ENCODE measurements at places on chromosomes 3 and 15. TPM values are rescaled to one million over a fixed set of nuclear protein-coding genes. Genes with fewer than 3 reads are reported as not detected.

DNA sequence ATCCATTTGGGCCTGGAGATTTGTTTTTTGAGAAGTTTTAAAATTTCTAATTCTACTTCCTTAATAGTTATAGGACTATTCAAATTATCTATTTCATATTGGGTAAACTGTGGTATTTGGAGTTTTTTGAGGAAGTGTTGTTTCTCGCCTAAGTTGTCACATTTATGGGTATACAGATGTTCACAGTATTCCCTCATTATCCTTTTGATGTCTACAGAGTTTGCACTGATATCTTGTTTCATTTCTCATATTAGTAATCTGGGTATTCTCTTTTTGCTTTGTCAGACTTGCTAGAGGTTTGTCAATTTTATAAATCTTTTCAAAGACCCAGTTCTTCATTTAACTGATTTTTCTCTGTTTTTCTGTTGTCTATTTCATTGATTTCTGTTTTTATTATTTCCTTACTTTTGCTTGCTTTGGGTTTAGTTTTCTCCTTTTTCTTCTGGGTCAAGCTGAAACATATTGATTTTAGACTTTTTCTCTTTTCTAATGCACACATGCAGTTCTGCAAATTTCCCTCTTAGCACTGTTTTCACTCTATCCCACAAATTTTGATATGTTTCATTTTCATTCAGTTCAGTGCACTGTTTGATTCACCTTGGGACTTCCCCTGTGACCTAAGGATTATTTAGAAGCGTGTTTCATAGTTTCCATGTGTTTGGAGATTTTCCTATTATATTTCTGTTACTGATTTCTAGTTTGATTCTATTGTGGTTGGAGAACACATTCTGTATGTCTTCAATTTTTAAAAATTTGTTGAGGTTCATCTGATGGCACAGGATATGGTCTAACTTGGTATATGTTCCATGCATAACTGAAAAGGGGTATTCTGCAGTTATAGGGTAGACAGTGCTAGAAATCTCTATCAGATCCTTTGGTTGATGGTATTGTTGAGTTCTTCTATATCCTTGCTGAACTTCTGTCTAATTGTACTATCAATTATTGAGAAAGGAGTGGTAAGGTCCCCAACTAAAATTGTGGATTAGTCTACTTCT is 79.6 kb downstream of the SUMF1 start:
- no peak for DNase-seq

C2CD4A gene
- 0.28 TPM for polyA plus RNA-seq

SLC51A gene
- 11.7 TPM for polyA plus RNA-seq

RPL29 gene
- 1,650 TPM for polyA plus RNA-seq

ACKR2 gene
- polyA plus RNA-seq, result 2.6 TPM

DNA sequence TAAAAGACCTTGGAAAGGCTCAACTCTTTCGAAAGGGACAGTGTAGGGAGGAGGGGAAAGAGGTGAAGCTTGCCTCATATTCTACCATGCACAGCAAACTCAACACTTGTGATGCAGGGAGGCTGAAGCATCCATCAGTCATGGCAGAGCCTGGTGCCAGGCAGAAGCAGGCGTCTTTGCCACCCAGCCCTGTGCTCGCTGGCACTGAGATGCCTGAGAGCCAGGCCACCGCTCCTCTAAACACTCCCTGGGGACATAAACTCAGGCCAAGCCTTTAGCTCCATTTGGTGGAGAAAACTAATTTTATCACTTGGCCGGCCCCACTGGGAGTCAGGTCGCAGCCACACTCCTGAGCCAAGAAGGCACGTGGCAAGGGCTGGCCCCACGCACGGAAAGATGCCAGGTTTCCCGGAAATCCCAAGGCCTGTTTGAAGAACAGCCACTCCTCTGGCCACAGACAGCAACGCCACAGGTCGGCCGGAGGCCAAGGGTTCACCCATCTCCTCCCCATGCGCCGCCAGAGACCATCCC is 30.7 kb downstream of the XXYLT1 start:
- no peak for DNase-seq

IL17RE gene
- polyA plus RNA-seq, result 12.2 TPM

DNA sequence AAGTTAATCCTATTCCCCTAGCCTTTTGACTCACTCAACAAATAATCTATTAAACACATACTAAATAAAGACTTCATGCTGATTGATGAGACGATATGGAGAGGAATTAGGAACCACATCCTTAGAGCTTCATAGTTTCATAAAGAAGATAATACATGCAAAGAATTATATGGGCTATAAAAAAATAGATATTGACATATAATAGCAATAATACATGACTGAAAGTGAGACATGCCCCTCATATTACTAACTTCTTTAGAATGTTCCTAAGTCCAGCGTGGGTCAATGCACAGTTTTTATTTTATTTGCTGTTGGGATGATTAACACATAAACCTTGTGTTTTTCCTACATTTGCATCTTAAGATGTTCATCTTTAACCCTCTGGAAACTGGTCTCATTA is 32.2 kb downstream of the SUCNR1 start:
- no peak for DNase-seq

DUT gene
- polyA plus RNA-seq, result 163 TPM

ROPN1B gene
- polyA plus RNA-seq, result 0.27 TPM

DNA sequence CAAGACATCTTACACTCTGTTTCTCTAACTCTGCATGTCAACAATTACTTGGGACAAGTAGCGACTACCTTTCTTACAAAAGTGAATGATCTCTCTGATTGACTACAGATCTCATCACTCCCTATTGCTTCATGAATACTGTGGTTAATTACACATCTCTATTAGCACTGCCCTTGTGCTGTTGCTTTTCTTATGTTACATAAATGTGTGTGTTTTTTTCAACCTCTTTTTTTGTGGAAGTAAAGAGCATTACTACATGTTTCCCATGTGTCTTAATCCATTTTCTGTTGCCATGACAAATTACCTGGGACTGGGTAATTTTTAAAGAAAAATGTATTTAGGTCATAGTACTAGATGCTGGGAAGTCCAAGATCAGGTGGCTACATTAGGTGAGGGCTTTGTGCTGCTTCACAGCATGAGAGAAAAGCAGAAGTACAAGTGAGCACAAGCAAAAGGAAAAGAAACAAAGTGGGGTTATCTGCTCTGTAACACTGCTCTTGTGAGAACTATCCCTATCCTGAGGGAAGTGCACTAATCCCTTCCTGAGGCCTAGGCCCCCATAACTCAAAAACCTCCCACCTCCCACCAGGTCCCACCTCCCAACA is 298.2 kb upstream of the SATB1 start:
- no peak for DNase-seq

DNA sequence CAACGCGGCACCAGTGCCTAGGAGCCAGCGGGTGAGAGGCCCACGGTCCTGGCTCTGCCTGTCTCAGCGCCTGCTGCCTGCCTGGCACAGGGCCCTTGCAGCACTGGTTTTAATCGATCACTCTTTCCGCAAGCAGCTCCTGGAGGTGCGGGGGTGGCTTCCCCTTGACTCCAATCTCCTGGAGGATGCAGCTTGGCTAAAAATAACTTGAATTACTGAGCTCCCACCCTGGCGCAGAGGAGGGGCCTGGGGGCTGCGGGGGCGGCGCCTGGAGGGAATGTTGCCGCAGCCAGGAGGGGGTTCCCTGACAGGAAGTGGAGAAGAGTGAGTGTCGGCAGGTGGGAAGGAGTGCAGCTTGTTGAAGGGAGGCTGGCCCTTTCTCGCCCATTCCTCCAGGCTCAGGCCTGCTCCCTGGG is 9.9 kb upstream of the RPL29 start:
- DNase-seq, result peak; percentile 61

BCHE gene
- 15.9 TPM for polyA plus RNA-seq

- DNase-seq, result no peak
Observed at GRCh38 chr3:82761858-82762257, 1000.4 kb upstream of the GBE1 start.

GRCh38 chr3:7205962-7206361 is 345.0 kb downstream of the GRM7 start:
- no peak for DNase-seq

RABL3 gene
- polyA plus RNA-seq, result 33.6 TPM

CHRM5 gene
- polyA plus RNA-seq, result 0.17 TPM
